Hematopoietic multipotent progenitor cell treated with erythropoietin and hydrocortisone succinate and interleukin-3 and kit ligand, for 17 days (in vitro differentiated cells): ENCODE measurements at places on chromosomes 6 and 20.
A peak's percentile ranks its signal among the peaks of the same experiment; 100 is the strongest.

DNA sequence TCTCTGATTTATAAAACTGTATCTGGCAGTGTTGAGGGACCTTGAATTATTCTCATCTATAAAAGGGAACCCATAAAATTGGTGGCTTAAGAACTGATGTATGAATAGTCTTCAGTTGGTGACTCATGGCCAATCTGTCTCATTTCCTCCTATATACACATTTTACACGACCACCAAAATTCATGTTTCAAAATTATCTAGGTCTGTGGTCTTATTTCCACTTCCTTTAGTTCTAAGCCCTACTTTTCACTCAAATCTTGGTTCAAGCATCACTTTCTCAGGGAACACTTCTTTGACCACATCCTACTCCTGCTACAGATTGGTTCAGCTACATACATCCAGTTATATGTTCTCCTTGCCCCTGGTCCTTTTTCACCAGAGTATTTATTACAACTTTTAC lies 18.6 kb upstream of the ENPP1 start:
- DNase-seq = no peak

GRCh38 chr6:114327074-114327473 lies 15.7 kb downstream of the HS3ST5 start:
- no peak for DNase-seq

DNA sequence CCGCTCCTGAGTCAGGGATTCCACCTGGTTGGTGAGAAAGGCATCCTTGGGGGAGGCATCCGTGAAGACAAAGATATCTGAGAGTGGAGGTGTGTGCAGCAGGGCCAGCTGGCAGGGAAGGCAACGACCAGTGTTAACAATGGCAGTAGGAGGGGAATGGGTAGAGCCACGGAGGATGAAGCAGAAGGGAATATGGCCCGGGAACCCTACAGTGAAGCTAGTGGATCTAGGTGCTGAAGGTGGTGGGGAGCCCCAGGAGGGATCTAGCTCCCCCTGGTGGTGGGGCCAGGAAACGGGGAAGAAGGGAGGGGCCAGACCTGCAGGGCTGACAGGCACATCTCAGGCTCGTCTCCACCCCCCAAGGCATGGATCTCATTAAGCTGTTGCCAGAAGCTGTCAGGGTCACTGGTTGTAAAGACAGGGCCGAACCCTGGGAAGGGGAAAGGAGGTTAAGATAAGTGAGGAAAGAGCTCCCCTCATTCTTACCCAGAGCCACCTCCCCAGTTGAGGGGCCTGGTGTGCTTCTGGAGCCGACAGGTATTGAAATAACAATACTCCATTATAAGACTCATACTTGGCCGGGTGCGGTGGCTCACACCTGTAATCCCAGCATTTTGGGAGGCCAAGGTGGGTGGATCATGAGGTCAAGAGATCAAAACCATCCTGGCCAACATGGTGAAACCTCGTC lies 7.3 kb downstream of the VWA7 start:
- DNase-seq = peak; percentile 93

DNA sequence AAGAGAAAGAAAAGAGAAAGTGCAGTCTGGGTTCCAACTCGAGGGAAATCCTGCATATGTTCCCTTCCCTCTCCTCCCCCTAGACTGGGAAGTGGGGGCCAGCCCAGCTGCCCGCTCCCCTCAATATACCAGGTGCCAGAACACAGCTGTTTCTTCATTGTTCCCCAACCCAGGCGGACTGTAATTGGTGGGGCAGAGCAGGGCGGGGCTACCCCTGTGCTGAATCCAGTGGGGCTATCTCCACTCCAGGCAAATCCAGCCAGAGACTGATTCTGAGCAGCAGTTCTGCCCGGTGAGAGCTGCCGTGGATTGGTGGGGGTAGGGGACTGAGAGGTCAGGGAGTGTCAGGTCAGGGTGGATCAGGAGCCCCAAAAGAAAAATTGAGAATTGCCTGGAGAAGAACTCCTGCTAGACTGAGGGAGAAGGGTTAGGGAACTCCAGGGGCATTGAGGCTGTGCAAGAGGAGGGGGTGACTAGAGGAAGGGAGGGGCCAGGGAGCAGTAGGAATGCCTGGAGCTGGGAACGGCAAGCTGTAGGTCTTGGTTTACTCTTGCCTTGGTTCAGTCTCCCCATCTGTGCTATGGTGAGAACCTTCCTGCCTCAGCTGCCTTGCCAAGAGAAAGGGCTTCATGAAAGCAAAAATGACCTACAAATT lies at the start of gene MYMX:
Gene MYMX (plus strand): TSS at position 250 of the 655 bp plus-strand sequence. CDS start 546 bp downstream, outside the sequence.
- DNase-seq = no peak

DNA sequence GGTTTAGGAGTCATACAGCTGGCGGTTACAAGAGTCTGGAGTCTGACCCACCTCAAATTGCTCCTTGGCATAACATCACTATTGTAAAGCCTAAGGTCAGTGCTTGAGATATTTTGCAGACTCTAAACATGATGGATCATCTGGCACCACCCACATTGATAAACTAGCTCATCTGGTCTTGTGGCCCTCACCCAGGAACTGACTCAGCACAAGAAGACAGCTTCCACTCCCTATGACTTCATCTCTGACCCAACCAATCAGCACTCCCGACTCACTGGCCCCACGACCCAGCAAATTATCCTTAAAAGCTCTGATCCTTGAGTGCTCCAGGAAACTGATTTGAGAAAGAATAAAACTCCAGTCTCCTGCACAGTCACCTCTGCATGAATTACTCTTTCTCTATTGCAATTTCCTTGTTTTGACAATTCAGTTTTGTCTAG lies 115.9 kb downstream of the CD24 start:
- no peak for DNase-seq

- DNase-seq = no peak
Measured at GRCh38 chr20:13288357-13288756, 67.3 kb downstream of the ISM1 start.

- no peak for DNase-seq
Measured at GRCh38 chr6:11349880-11350279, 117.4 kb upstream of the NEDD9 start.

- DNase-seq = no peak
Measured at GRCh38 chr6:129671442-129672340, 38.3 kb downstream of the ARHGAP18 start.

DNA sequence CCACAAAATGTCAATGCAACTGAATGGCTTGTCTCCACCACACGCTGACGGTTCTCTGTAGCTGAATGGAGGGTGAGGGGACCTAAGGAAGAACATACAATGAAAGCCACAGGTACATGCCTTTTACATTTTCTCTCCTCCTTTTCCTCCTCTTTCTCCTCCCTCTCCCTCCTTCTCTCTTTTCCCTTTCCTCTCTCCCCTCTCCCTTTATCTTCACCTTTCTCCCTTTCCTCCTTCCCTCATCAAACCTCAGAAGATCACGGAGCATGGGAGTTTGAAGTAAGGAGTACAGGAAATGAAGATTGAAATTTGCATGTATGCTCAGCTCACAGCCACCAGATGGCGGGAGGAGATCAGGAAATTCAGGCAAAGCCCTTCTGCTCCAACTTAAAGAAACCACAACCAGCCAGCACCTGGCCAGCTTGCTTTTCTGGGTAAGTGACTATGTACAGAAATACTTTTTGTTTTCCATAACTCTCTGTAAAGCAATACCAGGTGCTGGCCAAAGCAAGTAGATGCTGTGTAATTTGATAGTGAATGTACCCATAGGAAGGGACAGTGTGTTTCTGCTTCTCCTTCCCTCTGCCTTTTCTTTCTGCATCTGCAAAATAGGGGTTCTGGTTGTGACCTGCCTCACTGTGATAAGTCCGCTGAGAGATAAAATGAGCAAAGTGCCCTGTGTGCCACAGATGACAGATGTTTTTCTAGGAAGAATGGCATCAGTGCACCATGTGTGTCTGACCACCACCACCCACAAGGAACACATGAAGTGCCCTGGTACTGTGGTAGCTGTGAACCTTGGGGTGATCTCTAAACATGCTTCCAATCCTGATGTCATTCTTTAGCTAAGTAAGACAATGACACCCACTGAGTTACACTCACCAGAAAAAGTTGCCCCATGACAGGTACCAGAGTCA lies 18.6 kb upstream of the FOXO3 start:
- peak; percentile 91 for DNase-seq

DNA sequence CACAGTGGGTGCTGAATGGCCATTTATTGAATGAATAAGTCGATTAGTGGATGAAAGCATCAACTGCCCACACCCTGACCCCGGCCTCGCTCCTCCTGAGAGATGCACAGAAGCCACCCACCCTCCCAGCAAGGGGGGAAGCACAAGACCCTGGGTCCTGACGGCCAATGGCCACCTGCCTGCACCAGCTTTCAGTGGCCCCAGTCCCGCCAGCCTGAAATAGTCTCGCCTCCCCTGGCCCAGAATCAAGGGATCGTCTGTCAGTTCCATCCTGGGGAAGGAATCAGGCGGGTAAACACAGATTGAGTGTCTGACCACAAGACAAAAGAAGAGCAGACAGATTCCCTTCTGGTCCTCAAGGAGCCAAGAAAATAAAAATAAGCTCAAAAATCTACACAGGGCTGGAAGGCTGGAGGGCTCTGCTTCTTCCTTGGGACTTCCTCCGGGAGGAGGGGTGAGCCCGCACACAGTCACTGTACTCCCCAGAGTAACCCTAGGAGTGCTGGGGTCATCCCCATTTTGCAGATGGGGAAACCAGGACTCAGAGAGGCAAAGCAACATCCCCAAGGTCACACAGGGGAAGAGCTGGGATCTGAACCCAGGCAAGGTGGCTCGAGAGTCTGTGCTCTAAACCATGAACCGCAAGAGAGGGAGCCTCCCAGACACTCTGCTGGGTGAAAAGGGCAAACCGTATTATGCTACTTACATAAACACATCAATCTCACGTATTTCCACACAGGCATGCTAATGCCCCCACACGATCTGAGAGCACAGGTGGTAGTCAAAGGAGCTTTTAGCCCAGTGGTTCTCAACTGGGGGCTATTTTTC lies 7.8 kb downstream of the PREX1 start:
- no peak for DNase-seq

DNA sequence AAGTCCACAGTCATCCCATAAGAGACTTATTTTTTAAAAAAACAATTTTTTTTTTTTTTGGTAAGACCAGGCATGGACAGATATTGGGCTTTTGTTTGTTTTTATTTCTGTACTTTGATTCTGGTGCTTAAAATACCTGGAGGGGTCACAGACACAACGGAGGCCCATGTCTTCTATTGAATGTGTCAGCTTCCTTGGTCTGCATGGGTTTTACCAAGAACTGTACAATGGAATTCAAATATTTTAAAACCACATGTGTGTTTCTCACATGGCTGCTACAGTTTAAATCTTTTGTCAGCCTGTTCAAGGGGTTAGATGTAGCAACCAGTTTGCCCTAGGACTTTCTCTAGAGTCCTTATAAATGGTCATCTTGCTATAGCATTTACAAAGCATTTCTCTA lies 139.8 kb downstream of the SOX4 start:
- no peak for DNase-seq

GRCh38 chr6:108556866-108557493 lies 3.7 kb upstream of the FOXO3 start:
- DNase-seq = no peak

DNA sequence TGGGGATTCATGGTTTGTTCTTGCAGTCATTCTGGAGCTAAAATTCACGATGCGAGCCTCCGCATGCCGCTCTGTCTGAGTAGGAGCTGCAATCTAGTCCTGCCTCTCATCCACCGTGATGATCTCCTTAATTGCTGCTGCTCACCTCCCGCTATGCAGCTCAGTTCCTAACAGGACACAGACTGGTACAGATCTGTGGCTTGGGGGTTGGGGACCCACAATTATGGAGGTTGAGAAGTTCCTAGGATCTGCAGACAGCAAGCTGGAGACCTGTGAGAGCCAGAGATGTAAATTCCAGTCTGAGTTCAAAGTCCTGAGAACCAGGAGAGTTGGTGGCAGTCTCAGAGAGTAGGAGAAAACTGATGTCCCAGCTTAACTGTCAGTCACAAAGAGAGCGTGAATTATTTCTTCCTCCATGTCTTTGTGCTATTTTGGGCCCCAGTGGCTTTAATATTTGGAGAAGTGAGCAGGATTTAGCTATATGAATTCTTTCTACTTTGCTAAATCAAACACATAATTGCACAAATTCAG lies 378.7 kb upstream of the MAN1A1 start:
- DNase-seq = no peak

DNA sequence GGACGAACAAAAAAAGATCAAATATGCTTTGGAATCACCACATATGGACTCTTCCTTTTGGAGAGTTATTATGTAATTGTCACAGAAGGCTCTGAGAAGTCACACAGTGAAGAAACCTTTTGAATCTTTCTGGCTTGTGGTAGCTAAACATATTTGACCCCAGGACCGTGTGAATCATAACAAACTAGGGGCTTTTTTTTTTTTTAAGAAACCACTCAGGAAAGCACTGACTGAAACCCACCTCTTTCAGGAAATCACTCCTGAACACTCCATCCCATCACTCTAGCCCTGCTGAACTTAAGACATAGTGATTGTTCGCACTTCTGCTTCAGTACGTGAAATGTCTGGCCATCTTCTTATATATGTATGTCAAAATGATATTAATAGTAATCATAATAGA lies 495.9 kb upstream of the ARID1B start:
- no peak for DNase-seq

DNA sequence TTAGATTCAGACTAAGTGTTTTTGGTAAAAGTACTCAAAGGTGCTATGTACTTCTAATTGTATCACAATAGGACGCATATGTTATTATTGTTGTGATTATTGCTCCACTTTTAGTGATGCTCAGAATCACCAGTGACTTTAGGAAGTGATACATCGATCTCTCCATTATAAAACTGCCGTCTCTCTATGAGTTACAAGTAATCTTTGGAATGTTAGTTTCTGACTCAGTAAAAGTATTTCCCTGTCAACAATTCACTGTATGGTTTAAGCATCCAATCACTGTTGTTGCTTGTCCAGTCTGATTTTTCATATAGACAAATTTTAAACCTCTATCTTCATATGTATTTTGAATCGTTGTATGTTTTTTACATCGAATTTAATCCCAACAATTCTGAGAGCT lies 9.4 kb downstream of the DCBLD1 start:
- no peak for DNase-seq

DNA sequence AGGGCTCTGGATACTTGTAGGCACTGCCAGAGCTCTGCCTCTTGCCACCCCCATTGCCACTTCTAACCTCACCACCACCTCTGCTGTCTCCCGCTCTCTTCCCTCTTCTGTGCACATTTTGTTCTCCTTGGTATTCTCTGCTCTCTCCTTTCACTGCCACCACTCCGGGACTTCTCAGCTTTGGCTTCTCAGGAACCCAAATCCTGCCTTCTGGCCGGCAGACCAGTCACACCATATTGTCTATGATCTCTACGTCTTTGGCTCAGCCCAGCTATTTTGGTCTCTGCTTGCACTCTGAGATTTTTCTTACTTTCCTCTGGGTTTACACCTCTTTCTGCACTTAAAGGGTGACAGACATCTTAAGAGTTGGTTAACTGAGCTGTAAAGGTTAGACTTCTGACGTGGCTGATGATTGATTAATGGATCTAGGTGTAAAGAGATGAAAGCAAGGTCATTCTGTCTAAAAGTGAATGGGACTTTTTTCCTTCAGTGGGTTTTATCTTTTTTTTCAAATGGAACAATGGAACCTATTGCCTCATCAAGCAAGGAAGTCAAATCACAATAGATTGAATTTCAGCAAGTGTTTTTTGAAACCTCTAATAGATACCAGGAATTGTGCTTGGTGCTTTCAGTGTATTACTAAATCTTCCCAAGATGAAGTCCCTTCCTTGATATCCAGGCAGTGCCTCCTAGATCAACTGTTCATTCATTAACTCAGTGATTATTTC lies 13.8 kb downstream of the MMP24 start:
- DNase-seq = no peak
